ENCODE measurements at places on chromosomes 12 and 14.

DNA sequence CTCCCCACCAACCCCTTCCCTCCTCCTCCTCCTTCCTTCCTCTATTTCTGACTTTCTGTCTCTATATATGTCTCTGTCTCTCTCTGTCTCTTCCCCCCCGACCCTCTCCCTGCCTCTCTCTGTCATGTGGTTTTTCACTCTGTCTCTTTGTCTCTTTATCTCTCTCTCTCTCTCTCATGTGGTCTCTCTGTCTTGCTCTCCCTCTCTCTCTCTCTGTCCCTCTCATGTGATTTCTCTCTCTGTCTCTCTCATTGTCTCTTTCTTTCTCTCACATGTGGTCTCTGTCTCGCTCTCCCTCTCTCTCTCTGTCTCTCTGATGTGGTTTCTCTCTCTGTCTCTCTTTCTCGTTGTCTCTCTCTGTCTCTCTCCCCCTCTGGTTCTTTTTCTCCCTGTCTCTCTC lies 59.3 kb downstream of the PHETA1 start:
- no peak for DNase-seq

DNA sequence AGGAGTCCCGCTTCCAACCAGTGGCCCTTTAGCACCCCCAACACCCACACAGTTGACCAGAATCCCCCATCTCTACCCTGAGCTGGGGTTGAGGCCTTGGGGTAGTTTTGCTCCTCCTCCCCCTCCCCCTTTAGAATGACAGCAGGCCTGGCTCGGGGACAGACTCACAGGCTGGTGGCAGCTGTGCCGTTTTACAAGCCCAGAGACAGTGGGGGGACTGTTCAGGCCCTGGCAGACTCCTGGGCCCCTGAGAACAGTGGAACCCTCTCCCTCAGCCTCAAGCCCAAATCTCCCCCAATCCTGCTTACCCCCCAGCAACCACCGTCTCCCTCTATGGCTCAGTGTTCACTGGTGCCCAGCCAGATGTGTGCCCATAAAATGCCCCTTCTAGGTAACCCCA lies 10.1 kb downstream of the TMEM119 start:
- DNase-seq = no peak

- no peak for DNase-seq
Observed at GRCh38 chr14:64215274-64215673, 78.9 kb downstream of the ESR2 start.

- no peak for DNase-seq
Observed at GRCh38 chr14:46464341-46464740, 187.2 kb downstream of the RPL10L start.

DNA sequence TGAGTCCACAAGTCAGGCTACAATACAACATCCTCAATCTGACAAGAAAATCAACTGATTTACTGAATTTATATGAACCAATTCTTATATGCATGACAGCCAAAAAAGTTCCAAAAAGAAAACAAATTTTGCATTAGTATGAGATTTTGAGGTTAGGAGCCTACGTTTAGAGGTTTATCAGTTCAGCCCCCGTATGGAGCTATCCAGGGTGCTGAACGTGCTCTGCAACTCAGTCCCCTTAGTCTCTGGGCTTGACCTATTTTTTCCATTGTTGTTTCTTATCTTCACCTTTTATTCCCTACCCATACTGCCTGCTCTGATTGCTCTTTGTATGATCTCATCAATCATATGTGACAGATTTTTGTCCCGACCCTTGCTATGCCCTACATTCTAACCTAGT lies 693.0 kb downstream of the NRXN3 start:
- peak; percentile 9 for DNase-seq

DNA sequence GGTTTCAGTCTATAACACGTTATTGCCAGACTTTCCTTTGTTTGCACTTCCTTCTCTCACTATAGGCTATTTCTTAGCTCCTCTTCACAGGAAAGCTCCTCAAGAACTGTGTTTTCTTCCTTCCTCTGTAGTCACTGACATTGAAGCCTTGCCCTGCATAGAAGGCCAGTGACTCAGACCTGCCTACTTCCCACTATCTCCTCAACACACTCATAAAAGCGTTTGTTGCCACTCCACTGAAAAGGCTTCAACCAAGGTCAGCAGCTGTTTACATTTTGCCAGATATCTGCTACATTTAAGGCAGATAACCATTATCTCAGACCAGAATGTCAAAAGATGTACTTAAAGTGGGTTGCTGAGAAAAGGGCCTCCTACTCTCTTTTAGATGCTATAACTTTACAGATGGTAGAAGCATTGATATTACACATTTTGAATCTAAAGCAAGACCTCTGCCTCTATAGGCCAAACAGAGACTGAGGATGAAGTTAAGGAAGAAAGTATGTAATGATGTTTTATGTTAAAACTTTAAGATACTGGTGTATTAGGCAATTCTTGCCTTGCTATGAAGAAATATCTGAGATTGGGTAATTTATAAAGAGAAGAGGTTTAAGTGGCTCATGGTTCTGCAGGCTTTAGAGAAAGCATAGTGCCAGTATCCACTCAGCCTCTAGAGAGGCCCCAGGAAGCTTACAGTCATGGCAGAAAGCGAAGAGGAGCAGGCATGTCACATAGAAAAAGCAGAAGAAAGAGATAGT lies 233.3 kb upstream of the FLRT2 start:
- DNase-seq = peak; percentile 4

DNA sequence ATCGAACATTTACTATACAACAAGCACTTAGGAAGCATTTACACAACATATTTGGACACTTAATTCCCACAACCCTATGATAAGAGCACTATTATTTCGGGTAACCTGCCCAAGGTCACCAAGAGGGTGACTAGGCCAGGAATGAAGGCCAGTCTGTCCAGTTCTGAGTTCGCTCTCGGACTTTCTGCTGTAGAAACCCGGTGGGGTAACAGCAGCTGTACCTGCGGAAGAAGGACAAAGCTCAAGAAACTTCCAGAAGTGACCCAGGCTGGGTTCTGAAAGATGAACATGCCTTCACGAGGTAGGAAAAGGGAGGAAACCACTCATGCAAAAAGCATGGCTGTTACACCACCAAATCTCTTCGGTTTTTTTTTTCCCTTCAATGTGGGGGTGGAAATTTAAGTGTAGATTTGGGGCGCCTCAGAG lies 10.8 kb downstream of the PLA2G1B start:
- DNase-seq = no peak

GRCh38 chr12:14841761-14842160 lies 1.6 kb downstream of the ART4 start:
- peak; percentile 15 for DNase-seq

- DNase-seq = no peak
Observed at GRCh38 chr14:85315733-85316290, 214.1 kb upstream of the FLRT2 start.

DNA sequence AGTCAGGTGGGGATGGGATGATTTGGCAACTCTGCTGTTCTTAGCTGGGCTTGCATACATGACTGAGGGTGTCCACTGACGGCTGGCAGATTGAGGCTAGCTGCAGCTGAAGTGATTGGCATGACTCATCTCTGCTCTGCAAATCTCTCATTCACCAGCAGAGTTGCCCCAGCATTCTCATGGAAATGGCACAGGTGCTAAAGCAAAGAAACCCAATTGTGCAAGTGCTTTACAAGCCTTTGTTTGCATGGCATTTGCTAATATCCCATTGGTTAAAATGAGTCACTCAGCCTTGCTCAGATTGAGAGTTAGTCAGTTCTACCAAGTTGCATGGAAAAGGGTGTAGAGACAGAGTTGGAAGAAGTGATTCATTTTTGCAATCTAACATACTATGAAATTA lies 389.7 kb upstream of the FAR2 start:
- DNase-seq = no peak

DNA sequence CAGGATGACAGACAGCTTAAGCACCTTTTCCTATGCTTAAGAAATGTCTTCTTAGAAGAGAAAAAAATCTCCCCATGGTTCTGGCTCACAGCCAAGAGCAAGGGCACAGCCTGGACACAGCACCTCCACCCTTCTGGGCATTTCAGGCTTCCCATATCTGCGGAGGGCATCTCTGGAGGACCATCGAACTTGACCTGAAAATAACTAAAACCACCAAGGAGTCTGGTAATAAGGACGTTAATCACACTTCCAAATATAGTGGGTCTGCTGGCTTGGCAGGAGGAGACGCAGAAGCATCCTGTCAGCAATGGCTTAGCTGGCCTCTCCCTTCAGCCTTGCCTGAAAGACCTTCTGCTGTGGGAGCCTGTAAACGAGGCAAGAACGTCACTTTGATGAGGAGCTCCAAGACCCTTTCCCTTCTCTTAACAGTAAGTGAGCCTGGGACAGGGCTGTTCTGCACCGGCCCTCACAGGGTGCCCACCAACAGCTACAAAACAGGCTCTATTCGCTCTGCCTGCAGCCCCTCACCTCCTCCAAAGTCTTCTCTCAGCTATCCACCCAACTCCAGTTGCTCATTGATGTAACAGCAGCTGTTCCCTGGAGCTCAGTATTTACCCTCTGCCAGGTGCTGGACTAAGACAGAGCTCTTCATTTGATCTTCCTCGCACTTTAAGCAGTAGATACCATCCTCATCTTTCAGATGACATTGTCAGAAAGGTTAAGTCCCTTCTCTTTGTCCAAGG lies 13.2 kb downstream of the SETD3 start:
- DNase-seq = no peak

GRCh38 chr12:7142056-7142644 lies 12.0 kb downstream of the CLSTN3 start:
- peak; percentile 75 for DNase-seq

DNA sequence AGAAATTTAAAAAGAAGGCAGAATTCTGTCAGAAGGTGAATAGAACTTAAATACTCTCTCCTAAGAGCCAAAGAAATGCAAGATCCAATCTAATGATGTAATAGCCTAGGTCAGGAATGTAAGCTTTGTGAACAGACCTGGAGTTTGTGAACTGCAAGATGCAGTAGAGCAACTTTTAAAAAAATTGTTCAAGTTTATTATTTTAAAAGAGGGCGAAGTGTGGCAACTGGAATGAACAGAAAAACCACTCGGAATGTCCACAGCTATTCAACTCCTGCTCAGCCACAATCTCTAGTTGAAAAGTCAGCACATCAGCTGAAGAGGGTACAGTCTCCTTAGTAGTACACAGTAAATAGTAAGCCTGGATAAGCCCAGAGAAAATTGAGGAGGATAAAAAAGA lies 228.8 kb downstream of the PPFIA2 start:
- DNase-seq = no peak

GRCh38 chr14:79464468-79464867 lies 746.8 kb downstream of the DIO2 start:
- no peak for DNase-seq

DNA sequence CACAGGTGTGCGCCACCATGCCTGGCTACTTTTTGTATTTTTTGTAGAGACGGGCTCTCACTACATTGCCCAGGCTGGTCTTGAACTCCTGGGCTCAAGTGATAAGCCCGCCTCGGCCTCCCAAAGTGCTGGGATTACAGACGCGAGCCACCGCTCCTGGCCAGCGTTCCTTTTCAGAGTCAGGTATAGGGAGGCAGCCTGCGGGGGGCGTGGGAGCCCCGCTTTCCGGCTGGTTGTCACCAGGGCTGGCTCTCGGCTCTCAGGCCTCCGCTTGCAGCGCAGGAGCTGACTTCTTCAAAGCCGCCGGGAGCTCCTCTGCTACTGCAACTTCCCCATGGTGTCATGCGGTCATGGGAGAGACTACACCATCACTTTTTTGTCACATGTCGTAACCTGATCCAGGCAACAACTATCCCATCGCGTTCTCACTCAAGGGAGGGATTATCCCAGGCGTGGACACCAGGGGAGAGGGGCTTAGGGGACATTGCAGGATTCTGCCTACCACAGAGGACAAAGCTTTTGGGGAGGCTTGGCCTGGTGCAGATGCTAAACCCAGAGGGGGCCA lies 129.4 kb downstream of the SCARB1 start:
- DNase-seq = peak; percentile 64
